Thymus (tissue), 14 donors: ENCODE measurements at places on chromosomes 16 and 17. TPM values are rescaled to one million over a fixed set of nuclear protein-coding genes. Genes with fewer than 3 reads are reported as not detected.
A peak's percentile ranks its signal among the peaks of the same experiment; 100 is the strongest.

- DNase-seq = no peak
These were observed 230.1 kb upstream of the CCL2 start for GRCh38 chr17:34024806-34025551.

GRCh38 chr16:80968386-80969113, 38.1 kb downstream of the CMC2 start:
- no peak for DNase-seq

TEX2 gene
- 8.7 TPM for polyA plus RNA-seq

GRCh38 chr16:59021751-59022150, 287.6 kb upstream of the GOT2 start:
- DNase-seq = no peak

HOXB1 gene
- polyA plus RNA-seq = 0.11 TPM

PLD6 gene
- polyA plus RNA-seq = 3.8 TPM

CMTR2 gene
- polyA plus RNA-seq = 17.9 TPM

GRCh38 chr16:9262941-9263715, 171.7 kb downstream of the HAPSTR1 start:
- DNase-seq = no peak

GRCh38 chr17:57379895-57380434, 123.6 kb downstream of the MSI2 start:
- DNase-seq = no peak

- DNase-seq = no peak
These were observed 2.3 kb downstream of the UBB start for GRCh38 chr17:16383216-16383615.

TAT gene
- 0.62 TPM for polyA plus RNA-seq

- no peak for DNase-seq
These were observed at the start of gene TRPV3 for GRCh38 chr17:3557768-3558583. Gene TRPV3 (minus strand): TSS chr17:3557812. CDS start chr17:3554850, 2,962 bp downstream.

DNA sequence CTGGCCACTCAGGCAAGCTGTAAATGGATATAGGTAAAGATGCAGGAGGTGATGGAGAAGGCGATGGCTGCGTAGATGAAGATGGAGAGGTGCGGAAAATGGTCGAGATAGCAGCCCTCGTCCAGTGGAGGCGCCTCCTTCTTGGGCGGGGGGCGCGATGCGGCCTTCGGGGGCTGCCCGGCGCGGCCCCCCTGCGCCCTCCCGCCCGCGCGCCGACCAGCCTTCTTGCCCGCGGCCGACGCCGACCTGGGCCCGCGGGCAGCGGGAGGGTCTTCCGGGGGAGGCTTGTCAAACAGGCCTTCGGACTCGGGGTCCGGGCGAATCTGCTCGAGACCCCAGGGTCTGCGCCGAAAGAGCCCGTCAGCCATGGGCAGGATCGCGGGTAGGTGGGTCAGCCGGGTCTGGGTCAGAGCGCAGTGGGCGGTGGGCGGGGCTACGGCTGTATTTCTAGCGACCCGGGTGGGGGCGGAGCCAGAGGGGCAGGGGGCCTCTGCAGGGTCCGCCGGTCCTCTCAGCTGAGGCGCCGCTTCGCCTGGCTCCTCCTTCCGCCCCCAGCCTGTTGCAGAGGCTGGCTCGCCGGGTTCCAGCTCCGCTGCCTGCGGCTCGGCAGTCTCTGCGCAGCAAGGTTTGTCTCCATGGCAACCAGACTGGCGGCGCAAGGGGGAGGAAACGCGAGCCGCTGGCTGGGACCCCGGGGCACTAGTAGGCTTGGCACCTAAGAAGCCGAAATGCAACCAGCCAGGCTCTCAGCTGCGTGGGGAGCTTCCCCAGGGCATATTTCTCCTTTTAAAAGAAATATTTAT, 14.4 kb downstream of the MIS12 start:
- peak; percentile 61 for DNase-seq

CHAD gene
- 0.37 TPM for polyA plus RNA-seq

HIGD1B gene
- 2.2 TPM for polyA plus RNA-seq

GRCh38 chr17:80559825-80560251, 15.2 kb downstream of the RPTOR start:
- no peak for DNase-seq

DNA sequence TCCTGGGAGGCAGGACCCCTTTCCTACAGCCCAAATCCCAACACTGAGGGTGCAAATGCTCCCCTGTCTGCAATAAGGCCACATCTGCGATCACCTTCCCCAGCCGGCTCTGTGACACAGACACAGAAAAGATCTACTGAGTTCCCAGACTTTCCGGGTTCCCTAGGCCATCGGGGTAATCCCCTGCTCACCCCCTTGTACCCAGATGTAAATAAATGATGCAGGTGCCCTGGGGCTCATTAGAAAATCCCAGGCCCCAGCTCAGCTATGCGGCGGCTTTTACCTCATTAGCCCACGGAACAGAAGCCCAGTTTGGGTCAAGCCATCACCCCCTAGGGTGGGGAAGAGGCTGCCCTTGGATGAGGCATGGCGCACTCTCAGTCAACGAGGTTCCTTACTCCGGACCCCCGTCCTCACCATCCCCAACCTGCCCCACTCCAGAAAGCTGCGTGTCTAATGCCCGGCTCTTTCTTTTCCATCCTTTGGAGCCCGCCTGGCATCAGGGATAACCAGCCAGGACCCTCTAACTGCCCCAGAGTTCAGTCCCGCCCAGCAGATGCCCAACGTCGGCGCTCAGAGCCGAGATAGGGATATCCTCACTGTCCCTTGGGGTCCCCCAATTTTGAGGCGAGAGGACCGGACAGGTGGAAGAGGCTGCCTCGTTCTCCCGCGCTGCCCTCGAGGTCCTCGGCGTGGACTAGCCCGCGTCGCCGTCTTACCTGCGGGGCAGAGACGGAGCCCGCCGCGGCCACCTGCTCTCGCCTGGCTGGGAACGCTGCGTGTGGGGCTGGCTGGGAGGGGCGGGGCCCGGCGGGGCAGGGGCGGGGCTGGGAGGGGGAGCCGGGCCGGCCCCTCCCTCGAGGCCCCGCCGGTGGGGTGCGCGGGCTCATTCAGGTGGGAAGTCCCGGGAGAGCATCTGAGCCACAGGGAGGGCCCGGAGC, at the start of gene ZNF385C:
Gene ZNF385C (minus strand): TSS at position 783 of the 941 bp plus-strand sequence. CDS start 35,417 bp downstream, outside the sequence.
- no peak for DNase-seq

- no peak for DNase-seq
These were observed 41.3 kb downstream of the GPRC5B start for GRCh38 chr16:19843371-19843770.

DNA sequence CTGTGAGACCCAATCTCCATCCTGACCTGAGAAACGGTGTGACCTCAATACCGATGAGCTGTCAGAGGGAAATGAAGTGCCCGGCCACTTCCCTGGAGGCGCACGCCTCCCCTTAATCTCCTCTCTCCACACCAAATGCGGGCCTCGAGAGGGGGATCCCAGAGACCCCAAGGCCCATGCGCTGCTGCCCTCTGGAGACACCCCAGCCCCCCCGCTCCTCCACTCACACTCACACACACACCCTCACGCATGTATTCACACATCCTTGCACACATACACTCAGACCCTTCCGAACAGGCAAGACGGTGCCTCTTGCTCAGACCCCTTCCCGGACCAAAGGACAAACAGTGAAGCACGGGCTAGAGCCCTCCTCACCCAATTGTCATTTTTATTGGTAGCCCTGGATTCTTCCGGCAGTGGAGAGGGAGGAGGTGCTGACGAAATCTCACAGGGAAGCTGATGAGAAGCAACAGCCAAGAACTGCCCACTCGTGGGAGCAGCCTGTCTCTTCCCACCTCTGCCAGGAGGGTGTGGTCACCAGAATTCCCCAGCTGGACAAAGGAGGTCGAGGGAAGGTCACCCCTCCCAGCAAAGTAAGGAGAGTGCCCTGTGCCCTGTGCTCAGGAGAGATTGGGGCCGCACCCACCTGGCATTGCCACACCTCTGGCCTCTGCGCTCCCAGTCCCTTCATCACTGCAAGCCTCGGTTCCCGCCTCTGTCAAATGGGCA, 136.0 kb upstream of the TNRC6C start:
- no peak for DNase-seq

DNA sequence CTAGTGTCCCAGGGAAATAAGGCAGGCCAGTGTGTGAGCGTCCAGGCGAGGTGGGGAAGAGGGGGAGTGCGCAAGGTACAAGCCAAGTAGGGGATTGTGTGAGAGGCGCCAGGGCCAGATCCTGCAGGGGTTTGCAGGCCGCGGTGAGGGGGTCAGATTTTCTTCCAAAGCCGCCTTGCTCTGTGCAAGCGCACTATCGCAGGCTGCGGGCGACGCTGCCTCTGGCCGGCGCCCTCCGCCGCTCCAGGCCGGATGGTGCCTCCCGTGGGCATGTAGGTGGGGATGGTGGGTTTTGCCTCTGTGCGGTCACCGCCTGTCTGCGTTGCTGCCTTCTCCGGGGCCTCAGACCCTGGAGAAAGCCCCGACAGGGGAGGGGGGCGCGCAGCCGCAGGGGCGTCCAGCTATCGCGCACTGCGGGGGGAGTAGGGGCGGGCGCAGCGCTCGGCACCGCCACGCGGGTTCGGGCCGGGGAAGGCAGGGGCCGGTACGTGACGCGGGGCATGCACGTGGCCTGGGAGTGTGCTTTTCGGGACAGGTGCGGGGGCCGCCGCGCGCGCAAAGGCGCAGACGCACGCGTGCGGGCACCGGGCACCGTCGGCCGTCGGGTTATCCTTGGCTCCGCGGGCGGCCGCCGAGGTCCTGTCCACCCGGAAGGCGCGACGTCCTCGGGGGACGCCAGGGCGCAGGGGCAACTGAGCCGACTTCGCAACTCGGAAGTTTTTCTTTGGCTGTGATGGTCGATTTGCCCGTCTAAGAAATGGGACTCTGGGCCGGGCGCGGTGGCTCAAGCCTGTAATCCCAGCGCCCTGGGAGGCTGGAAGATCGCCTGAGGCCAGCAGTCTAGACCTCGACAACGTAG, 1.1 kb upstream of the HAPSTR1 start:
- no peak for DNase-seq

DNA sequence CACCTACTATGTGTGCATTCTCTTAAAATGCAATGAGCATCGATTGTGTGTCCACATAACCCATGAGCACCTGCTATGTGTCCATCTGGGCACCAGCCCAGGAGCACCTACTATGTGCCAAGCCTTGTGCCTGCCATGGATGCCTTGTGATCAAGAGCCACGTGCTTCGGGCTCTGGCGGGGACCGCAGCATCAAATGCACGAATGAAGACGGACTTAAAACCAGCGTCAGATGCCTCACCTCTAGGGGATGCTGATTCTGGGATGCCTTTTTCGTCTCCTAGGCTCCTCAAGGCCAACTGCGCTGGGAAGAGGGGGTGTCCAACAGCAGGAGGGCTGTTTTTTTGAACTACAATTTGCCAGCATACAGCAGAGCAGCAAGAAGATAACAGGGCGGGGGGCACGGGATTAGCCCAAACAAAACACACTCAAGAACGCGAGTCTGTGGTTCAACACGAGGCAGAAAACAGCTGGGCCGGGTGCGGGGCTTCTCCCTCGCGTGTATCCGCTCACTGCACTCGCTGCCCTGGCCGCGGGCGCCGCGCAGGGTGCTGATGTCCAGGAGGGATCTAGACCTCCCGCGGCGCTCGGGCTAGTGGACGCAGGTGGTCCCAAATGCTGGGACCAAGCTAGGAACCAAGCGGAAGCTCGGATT, 1.2 kb upstream of the GLIS2 start:
- DNase-seq = no peak

DNA sequence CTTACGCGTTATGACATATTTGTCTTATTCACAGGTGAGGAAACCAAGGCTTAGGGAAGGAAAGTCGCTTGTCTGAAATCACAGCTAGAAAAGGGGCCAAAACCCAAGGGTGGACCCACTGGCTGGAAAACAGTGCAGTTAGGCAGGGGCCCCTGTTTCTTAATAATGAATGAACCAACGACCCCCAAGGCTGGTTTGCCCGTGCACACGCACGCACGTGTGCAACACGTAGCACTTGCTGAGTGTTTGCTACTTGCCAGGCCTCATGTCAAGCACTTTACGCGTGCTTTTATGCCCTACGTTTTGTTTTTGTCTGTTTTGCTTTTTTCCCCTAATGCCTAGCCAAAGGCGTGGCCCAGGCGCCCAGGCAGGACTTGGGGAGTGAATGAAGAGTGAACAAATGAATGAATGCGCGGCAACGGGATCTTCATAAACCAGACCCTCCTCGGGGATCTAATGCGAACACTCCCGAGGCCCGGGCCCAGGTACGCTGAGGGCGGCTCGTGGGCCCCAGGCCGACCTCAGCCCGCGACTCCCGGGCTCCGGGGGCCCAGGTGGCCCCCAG, 571 bp upstream of the USP10 start:
- no peak for DNase-seq

GRCh38 chr17:70947636-70948565, 778.6 kb downstream of the KCNJ2 start:
- DNase-seq = no peak

- no peak for DNase-seq
These were observed 36.6 kb downstream of the TOM1L2 start for GRCh38 chr17:17935321-17936271.

DNA sequence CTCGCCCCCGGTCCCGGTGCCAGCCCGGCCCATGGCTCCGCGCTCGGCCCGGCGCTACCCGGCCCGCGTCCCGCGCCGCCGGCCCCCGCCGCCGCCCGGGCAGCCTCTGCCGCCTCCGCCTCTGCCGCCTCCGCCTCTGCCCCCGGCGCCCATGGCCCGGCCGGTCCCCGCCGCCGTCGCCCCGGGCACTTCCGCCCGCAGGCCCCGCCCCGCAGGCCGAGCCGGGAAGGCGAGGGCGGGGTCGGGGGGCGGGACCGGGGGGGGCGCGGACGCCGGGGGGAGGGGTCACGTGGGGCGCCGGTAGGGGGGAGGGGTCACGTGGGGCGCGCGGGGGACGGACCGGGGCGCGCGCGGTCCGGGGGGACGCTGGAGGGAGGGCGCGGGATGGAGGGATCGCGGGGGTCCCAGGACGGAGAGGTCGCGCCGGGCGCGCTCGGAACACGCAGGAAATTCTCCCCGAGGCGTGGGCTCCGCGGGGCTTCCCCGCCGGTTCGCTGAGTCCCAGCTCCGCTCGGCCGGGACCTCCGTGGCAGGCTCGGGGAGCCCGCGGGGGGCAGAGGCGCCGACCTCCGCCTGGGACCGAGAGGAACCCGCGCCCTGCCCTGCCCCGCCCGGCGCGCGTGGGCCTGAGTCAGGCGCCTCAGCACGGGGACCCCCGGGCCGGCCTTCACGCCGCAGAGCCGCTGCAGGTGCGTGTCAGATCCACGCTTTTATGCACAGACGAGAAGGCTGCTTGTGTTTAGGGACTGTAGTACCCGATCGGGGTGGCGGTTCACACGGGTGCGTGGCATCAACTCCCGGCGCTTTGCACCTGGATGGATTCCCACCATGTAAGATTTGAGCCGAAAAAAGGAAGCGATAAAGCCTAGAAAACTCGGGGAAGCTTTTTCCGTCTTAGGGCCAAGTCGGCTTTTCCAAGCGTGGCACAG, at the start of gene PGAP6:
Gene PGAP6 (minus strand): TSS at position 190 of the 929 bp plus-strand sequence. CDS start 157 bp downstream, at position 33.
- DNase-seq = peak; percentile 67

COG1 gene
- 15.7 TPM for polyA plus RNA-seq
